ENCODE measurements at places on chromosomes 12 and 14.
A peak's percentile ranks its signal among the peaks of the same experiment; 100 is the strongest.

- no peak for DNase-seq
These were observed 30.3 kb upstream of the AMIGO2 start for GRCh38 chr12:47110011-47110541.

- no peak for DNase-seq
These were observed 46.6 kb upstream of the VPS33A start for GRCh38 chr12:122312926-122313325.

DNA sequence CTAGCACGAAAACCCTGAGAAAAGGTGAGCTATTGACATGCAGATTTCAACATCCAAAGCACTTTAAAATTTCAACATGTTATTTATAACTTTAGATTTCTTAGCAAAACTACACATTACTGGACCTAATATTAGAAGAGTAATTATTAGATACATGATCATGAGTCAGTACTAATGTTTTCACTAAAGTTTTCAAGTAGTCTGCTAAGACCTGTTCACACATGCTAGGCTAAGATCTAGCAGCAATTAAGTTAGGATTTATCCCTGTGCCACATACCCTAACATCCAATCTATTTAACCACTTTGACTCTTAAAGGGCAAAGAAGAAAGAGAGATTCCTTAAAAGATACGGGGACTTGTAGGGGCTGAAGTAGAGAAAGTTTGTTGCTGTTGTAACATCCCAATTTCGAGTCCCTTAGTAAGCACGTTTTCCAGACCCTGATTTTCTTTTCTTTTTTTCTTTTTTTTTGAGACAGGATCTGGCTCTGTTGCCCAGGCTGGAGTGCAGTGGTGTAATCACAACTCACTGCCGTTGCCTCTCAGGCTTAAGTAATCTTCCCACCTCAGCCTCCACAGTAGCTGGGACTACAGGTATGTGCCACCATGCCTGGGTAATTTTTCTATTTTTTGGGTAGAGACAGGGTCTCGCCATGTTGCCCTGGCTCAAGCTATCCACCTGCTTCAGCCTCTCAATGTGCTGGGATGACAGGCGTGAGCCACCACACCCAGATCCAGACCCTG, 102.5 kb upstream of the ATF7IP start:
- DNase-seq: no peak

- no peak for DNase-seq
These were observed 8.6 kb upstream of the CCDC196 start for GRCh38 chr14:66477567-66477966.

- no peak for DNase-seq
These were observed 6.0 kb downstream of the PHETA1 start for GRCh38 chr12:111362687-111363475.

DNA sequence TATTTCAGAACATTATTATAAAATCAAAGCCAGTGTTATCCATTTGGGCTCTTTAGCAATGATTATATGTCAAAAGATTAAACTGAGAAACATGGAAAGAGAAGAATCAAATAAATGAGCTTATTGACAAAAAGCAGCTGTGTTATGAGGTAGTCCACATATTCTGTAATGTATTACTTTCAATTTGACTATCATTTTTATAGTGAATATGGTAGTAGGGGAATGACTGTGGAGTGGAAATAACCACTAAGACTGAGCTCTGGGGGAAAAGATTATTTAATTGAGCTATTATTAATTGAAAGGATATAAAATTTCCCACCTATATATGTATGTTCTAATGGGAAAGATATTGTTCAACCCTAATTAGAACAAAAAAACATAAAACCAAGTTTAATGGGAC, 381.3 kb downstream of the TMTC2 start:
- no peak for DNase-seq

DNA sequence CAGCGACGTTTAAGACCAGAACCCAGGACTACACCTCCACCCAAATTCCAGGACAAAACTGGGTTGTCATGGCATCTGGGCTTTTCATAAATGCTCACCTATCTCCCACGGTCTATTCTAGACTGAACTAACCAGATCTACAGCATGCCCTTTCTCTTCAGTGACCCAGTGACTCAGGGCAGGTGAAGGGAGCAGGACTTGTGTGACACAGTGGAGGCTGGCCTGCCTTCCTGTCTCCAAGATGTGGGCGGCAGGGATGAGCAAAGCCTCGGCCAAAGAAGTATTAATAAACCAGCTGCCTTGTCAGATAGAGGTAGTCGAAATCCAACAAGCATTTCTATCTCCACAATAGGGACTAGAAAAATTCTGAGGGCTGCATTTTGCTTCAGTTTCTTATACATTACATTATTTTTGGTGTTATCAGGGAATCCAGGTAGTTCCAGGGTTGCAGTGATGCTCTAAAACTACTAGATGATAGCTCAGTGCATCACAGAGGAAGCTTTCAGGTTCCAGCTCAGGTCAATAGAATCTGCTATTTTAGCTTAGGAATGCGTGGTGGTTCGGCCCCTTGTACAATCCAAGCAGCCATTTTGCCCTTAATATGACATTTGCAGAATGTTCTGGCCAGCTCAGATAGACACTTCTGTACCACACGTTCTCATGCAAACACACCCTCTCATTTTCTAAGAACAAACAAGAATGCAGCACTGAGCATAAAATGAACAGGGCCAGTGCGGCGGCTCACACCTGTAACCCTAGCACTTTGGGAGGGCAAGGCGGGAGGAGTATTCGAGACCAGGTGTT, 4.2 kb upstream of the GLRX5 start:
- no peak for DNase-seq

DNA sequence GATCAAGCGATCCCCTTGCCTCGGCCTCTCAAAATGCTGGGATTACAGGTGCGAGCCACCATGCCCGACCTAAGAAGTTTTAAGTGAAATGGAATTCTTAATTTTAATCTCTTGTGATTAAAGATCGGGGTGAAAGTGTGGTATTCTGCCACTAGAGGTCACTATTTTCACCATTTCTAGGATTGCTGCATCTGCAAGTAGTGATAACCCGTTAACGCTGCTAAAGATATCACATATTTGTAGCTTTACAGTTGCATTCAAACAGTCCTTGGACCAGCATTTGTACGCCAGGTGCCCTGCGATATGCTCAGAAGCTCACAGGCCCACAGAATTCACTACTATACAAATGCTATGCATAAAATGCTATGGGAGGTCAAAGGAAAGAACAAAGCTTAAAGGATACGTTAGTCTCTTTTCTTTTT, 19.3 kb downstream of the CCDC62 start:
- peak; percentile 38 for DNase-seq

DNA sequence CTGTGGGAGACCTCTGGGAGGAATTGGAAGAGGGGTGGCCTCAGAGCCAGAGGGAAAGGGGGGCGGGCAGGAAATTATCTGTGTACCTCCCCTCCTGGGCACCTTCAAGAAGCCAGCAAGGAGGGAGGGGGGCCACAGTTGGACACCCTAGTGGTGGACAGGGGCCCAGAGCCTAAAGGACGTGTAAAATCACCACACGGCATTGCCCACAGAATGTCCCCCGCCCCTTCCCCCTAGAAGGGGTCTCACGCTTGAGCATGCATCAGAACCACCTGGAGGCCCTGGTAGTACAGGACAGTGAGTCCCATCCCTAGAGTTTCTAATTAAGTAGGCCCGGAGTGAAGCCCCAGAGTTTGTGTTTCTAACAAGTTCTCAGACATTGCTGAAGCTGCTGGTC, 8.2 kb downstream of the ENDOU start:
- DNase-seq: no peak
